ENCODE measurements at places on chromosomes 13 and 19.

DNA sequence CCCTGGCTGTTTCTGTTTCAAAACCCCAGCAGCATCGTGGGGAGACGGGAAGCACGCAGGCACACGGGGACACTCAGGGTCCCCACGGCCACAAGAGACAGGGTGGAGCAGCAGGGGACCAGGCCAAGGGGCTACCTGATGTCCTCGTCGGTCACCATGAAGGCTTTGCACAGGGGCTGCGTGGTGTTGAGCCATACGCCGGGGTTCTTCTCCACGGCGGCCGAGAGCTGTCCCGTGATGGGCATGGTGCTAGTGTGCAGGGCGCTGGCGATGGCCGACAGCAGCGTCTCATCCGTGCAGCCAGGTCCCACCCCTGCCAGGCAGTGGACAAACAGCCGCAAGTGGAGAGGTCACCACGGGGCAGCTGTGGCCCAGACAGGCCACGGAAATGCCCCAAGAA lies 11.7 kb downstream of the MBD3 start:
- DNase-seq, result no peak

GRCh38 chr19:46599716-46600373 lies 1.3 kb upstream of the CALM3 start:
- no peak for DNase-seq

DNA sequence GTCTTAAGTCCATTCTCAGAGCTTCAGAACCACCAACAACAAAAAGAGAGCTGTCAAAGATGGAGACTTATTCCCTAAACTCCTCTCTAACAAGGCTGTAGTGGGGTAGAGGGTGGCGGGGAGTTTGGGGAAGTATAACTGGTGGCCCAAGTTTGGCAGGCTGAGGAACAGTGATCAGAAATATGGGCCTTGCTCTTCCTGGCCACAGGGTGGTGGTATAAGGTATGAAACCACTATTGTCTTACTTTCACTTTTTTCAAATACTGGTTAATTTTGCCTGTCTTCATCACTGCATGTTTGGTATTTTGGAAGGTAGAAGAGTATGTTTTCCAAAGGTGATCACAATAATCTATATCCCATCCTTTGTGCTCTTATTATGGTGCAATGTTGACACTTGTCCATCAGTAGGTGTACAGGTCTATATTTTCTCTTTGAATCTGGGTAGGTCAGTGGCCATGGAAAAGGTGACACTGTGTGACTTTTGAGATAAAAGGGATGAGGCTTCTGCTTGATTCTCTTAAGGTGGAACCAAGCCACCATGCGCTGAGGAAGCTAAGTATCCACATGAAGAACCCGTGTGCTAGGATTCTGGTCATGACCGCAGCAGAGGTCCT lies 23.2 kb upstream of the GPC5 start:
- DNase-seq, result no peak

- no peak for DNase-seq
Measured at GRCh38 chr13:48486362-48486761, 46.5 kb downstream of the RCBTB2 start.

DNA sequence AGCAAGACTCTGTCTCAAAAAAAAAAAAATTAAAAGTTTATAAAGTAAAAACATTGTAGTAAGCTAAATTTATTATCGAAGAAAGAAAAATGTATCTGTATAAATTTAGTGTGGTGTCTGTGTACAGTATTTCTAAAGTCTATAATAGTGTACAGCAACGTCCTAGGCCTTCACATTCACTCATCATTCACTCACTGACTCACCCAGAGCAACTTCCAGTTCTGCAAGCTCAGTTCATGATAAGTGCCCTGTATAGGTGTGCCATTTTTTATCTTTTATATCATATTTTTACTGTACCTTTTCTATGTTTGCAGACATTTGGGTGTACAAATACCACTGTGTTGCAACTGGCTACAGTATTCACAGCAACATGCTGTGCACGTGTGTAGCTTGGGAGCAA lies 118.1 kb downstream of the TNFRSF19 start:
- no peak for DNase-seq

GRCh38 chr19:590396-590745 lies 690 bp downstream of the HCN2 start:
- no peak for DNase-seq

DNA sequence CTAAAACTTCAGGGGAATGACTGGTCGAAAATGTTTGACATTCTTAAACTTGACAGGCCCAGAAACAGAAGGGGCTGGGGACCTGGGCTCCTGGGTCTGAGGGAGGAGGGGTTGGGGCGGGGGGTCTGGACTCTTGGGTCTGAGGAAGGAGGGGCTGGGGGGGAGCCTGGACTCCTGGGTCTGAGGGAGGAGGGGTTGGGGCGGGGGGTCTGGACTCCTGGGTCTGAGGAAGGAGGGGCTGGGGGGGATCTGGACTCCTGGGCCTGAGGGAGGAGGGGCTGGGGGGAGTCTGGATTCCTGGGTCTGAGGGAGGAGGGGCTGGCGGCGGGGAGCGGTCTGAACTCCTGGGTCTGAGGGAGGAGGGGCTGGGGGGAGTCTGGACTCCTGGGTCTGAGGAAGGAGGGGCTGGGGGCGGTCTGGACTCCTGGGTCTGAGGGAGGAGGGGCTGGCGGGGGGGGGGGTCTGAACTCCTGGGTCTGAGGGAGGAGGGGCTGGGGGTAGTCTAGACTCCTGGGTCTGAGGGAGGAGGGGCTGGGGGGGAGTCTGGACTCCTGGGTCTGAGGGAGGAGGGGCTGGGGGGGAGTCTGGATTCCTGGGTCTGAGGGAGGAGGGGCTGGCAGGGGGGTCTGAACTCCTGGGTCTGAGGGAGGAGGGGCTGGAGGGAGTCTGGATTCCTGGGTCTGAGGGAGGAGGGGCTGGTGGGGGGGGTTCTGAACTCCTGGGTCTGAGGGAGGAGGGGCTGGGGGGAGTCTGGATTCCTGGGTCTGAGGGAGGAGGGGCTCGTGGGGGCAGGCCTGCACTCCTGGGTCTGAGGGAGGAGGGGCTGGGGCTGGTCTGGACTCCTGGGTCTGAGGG lies 5.5 kb upstream of the KLK6 start:
- no peak for DNase-seq

- no peak for DNase-seq
Measured at GRCh38 chr13:105365021-105365550, 1170.4 kb downstream of the EFNB2 start.

DNA sequence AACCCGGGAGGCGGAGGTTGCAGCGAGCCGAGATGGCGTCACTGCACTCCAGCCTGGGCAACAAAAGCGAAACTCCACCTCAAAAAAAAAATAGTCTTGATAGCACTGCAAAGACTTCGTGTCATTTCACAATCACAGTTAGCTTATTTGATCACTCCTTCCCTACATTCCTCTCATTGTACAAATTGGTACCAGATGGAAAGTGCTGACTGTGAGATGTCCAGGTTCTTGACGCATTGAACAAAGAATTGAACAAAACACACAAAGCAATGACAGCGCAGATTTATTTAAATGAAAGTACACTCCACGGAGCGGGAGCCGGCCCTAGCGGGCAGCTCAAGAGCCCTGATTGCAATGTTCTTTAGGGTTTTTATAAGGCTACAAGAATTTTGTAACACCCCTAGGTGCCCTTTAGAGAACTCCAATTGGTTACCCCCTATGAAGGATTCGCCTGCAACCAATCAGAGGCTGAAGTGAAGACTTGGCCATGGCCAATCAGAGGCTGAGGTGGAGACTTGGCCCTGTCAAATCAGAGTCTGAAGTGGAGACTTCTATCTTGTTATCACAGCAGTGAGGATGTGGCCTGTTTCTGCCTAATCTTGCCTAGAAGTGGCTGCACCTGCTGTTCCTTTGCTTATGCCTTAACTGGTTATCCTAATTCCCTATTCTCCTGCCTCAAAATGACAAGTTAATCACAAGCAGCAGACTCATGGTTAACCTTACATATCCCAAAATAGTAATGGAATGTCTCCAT lies 16.7 kb downstream of the ZNF556 start:
- DNase-seq, result no peak

GRCh38 chr13:97120346-97120745 lies 101.8 kb upstream of the MBNL2 start:
- no peak for DNase-seq

GRCh38 chr19:6667114-6667627 lies 2.8 kb downstream of the TNFSF14 start:
- DNase-seq, result no peak

DNA sequence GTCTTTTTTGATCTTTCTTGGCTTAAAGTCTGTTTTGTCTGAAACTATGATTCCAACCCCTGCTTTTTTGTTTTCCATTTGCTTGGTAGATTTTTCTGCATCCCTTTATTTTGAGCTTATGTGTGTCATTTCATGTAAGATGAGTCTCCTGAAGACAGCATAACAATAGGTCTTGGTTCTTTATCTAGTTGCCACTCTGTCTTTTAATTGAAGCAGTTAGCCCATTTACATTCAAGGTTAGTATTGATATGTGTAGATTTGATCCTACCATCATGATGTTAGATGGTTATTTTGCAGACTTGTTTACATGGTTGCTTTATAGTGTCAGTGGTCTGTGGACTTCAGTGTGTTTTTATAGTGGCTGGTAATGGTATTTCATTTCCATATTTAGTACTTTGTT lies 1678.9 kb downstream of the PCDH9 start:
- DNase-seq, result no peak

DNA sequence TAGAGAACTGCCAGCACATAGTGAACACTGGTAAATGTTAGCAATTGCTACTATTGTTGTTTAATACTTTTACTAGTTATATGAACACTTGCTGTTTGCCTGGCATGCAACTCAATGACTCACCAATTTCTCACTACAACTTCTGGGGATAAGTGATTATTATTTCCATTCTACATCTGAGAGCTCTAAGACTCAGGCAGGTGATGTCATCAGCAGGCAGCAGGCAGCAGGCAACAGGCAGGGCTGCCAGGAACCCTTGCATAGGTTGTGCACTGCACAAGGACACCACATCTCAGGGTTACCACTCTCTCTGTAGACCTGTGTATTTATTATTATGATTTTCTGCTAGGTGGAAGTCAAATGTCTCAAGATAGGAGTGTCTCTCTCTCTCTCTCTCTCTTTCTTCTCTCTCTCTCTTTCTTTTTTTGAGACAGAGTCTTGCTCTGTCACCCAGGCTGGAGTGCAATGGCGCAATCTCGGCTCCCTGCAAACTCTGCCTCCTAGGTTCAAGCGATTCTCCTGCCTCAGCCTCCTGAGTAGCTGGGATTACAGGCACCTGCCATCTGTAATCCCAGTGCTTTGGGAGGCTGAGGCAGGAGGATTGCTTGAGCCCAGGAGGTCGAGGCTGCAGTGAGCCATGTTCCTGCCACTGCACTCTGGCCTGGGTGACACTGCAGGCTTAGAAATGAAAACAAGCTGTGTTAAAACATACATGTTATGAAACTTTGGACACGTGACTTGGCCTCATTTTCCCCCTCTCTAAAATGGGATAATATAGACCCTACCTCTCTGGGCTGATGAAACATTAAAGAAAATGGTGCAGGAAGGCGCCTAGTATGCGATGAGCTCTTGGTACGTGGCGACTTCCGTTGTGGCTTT lies 22.7 kb downstream of the HPN start:
- no peak for DNase-seq

GRCh38 chr13:45892513-45892912 lies 41.0 kb upstream of the SIAH3 start:
- DNase-seq, result no peak

- DNase-seq, result no peak
Measured at GRCh38 chr13:65054277-65054676, 2175.9 kb downstream of the PCDH9 start.

- DNase-seq, result no peak
Measured at GRCh38 chr19:1397838-1398237, 3.5 kb downstream of the GAMT start.

All from T follicular helper cell (primary cell).